ENCODE measurements at places on chromosomes 6 and 20.

- no peak for DNase-seq
These were observed 226.5 kb downstream of the MAFB start for GRCh38 chr20:40462566-40462965.

DNA sequence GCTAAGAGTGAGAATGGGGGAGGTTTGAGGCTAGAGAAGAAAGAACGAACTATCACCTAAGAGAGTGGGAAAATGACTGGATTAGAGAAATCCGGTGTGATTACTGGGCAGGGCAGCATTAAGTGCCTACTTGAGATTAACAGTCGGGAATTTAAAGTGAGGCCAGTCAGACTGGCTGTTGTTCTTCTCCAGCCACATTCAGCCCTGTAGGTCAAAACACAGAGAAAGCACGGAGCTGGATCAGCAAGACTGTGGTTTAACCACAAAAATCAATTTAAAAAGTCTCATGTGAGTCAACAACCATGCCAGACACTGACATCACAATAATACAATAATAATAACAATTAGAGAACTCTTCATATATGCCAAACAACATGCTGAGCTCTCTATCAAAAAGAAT, 301.9 kb upstream of the SGK1 start:
- no peak for DNase-seq

- DNase-seq, result no peak
These were observed 72.8 kb downstream of the MDGA1 start for GRCh38 chr6:37624606-37625574.

DNA sequence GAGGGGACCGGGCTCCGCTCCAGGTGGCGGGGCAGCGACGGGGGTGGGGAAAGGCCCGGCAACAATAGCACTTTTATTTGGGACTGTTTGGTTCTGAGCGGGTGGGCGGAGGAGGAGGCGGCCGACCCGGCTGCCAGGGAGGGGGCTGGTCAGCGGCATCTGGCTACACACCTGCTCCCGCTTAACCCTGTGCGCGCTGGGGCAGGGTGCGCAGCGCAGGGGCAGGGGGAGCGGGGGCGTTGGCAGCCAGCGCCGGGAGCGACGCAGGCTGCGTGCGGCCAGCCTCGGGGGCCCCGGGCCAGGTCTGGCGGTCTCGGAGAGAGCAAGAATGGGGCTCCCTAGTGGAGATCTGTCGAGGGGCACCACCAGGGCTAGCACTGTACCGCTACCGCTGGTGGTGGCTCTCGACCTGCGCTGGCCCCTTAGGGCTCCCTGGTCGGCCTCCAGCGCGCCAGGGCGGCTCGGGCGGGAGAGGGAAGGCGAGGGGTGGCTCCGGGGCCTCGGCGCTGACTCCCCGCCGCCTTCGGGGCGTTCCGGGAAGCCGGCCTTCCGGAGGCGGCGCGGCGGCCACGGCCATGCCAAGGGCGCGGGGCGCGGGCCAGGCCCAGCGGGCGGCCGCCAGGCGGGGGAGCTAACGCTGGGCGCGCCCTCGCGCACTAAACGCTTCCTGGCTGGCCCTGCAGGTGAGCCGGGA, 92.4 kb downstream of the NCR2 start:
- DNase-seq, result no peak

DNA sequence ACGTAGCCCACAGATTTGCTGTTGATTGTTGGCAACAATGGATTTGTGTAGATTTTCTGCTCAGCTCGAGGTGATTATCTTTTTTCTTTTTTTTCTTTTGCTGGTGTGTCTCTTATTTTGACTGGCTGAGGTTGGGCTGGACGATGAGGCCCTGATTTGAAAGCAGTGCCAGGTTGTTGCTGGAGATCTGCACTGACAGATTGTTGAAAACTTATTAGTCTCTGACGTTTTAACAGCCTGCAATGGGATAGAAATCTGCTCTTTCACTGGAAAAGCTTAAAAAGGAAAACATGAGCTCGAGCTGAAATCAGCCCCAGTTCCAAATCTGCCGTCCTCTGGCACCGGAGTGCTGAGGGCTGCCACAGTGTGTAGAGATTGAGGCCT, 87.7 kb downstream of the PDE7B start:
- DNase-seq, result no peak

- peak; percentile 18 for DNase-seq
These were observed 71.2 kb downstream of the RAMACL start for GRCh38 chr6:166515072-166515810.

GRCh38 chr6:21846541-21847451, 253.2 kb downstream of the SOX4 start:
- no peak for DNase-seq

DNA sequence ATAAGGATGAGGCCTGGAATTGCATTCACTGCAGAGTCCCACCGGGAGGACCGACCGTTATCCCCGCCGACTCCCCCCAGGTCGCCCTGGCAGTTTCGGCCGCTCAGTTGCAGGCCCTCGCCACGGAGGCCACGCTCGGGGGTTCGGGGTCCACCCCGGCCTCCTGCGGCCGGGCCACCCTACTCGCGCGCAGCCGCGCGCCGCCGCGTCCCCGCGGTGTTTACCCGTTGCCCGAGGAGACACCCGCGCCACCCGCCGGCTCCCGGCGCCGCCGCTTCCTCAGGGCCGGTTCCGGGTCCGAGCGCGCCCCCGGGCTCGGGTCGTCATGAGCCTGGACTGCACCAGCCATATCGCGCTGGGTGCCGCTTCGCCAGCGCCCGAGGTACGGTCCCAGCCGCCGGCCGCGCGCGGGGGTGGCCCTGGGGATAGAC, at the start of gene CCDC170:
Gene CCDC170 (plus strand): TSS at position 214 of the 431 bp plus-strand sequence. CDS start 112 bp downstream, at position 326.
- no peak for DNase-seq

DNA sequence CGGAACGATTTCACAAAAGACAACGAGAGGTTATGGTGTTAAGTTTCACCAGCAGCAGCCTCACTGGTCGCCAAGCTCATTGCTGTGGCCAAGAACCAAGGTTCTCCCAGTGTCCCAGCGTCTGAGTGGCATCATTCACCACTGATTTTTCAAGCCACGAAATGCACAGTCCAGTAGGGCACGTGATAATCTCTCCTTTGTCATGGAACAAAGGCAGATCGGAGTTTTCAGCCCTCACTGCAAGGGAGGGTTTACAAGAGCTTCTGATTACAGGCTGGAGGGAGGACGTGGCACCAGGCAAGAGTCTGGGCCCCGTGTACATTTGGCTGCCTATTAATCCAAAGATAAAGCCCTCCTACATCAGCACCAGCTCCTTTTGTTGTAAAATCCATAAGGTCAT, 2.0 kb downstream of the CD24 start:
- no peak for DNase-seq

DNA sequence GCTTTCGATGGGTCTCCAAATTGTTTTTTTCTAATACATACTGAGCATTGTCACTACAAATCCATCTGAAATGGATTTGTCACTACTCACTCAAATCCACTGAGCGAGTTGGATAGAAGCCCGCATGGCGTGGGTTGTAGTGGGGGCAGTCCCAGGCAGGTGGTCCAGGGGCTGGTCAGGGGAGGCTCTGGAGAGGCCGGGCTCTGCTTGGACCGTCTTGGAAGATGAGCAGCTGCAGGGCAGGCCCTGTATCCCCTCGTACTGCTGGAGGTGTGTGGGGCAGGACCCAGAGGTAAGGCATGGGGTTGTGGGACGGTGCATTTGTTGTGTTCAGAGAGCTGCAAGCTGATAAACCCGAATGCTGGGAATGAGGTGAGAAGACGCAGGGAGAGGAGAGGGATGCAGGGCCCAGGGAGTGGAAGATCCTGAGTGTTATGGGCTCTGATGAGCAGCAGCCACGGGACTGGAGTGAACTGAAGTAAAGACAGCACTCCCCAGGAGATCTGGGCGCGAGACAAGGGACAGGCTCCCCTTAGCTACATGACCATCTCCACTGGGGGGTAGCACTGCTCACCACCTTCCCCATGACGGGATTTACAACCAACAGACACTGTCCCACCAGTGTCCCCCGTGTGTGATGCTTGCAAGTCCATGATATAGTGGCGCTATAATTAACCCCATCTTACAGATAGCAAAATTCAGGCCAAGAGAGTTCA, 45.9 kb downstream of the PSMG4 start:
- DNase-seq, result no peak

- DNase-seq, result no peak
These were observed 245.6 kb downstream of the HIVEP2 start for GRCh38 chr6:142699391-142699790.

GRCh38 chr6:101597693-101598092, 204.2 kb downstream of the GRIK2 start:
- DNase-seq, result no peak

- DNase-seq, result no peak
These were observed 57.3 kb upstream of the CST7 start for GRCh38 chr20:24891546-24892393.

GRCh38 chr20:57680131-57680716, 29.6 kb downstream of the PMEPA1 start:
- no peak for DNase-seq

DNA sequence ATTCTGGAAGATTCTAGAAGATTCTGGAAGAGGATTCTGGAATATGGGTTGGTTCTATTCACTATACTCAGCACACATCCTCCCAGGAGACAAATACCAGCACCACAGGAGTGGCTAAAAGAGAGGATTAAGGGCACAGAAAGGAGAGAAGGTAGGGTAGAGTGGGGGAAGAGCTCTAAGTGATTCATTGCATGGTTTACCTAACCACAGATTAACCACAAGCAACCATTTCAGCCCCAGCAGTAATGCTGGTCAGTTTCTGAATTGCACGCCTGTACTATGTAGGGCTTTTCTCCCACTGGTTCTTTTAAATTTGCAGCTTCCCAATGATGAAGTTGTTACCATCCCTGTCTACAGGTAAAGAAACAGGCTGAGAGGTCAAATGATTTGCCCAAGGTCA, 192.7 kb upstream of the PMEPA1 start:
- no peak for DNase-seq

- DNase-seq, result no peak
These were observed 6.5 kb downstream of the CEP162 start for GRCh38 chr6:84220809-84221409.

GRCh38 chr20:20971810-20972209, 134.3 kb downstream of the LINC00237 start:
- no peak for DNase-seq

GRCh38 chr6:69162811-69163210, 527.7 kb downstream of the ADGRB3 start:
- DNase-seq, result no peak

Data from GOT3 (cell line).